Prostate gland (tissue), 2 donors: ENCODE measurements at places on chromosomes 12 and 14.
A peak's percentile ranks its signal among the peaks of the same experiment; 100 is the strongest.

- no peak for DNase-seq
Observed at GRCh38 chr12:120711411-120711810, 1.2 kb downstream of the UNC119B start.

- peak; percentile 87 for DNase-seq
Observed at GRCh38 chr12:119479121-119479561, 114.4 kb upstream of the TMEM233 start.

GRCh38 chr14:63405715-63406114, 87.0 kb upstream of the GPHB5 start:
- DNase-seq: no peak

DNA sequence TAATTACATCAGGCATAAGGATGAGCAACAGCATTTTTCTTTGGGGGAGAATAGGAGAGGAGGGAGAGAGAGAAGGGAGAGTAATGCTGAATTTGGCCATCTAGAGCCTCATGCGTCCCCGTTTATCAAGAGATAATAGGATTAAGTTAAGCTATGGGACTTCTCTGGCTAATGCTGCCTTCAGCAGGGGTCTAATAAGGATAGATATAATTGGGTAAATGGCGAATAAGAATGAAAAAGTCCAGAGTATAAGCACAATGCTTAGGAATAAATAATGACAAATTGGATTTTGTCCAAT, 470.0 kb downstream of the EGLN3 start:
- DNase-seq: no peak

- DNase-seq: no peak
Observed at GRCh38 chr12:106301241-106301610, 1.3 kb upstream of the TCP11L2 start.

- peak; percentile 31 for DNase-seq
Observed at GRCh38 chr14:94748667-94749347, 21.1 kb downstream of the GSC start.

GRCh38 chr14:90575781-90576180, 179.0 kb downstream of the CALM1 start:
- no peak for DNase-seq

GRCh38 chr14:105290621-105291346, 10.0 kb downstream of the BRF1 start:
- DNase-seq: no peak

- DNase-seq: no peak
Observed at GRCh38 chr12:56431850-56432249, 17.4 kb downstream of the TIMELESS start.

DNA sequence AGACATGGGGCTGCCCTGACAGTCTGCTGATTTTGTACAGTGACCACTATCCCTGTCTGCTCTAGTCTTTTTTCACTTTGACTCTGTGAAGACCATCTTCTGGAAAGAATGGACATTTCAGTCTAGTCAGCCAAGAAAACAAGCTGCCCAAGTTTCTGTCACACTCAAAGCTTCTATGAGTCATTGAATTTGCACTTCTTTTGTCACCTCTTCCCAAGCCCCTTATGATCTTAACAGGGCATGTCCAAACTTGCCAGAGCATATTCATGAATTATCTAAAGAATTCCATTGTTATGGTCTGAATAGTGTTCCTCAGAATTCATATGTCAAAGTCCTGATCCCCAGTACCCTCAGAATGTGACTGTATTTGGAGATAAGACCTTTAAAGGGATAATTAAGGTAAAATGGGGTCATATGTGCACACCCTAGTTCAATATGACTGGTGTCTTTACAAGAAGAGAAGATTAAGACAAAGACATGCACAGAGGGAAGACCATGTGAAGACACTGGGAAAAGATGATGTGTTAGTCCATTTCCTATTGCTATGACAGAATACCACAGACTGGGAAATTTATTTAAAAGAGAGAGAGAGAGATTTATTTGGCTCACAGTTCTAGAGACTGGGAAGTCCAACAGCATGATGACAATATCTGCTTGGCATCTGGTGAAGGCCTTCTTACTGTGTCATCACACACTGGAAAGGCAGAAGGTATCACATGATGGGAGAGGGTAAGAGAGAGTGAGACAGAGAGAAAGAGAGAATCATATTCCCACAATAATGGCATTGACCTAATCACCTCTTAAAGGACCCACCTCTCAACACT, 242.6 kb downstream of the BTG1 start:
- DNase-seq: no peak

DNA sequence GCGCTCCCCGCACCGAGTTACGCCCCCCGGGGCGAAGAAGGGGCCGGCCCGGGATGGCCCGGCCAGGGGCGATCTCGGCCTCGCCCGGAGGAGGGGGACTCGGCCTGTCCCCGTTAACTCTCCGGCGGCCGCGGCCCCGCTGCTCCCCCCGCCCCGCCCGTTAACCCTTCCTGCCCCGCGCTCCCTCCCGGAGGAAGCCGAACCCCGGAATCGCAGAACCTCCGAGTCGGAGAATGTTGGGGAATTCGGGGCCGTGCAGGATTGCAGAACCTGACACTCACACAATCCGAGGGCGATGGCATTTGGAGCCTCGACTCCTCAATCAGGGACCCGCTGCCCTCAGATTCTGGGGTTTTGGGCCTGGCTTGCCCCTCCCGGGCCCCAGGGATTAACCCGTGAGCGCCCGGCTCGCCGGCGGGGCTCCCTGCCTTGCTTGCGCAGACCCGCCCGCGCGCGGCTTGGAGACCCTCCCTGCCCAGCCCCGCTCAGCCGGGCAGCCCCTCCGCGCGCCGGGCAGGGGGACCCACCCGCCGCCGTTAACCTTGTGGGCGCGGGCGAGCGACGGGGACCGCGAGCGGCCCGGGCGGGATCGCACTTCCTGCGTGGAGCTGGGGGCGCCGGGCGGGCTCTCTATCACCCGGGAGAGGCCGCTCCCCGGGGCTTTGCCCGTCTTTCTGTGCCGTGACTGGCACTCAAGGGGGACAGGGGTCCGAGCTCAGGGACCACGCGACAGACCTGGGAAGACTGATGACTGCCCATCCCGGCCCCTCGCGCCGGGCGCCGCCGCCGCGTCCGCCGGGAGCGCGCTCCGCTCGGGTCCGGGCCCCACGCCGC, 18.8 kb downstream of the BEGAIN start:
- DNase-seq: no peak

GRCh38 chr12:30146561-30146960, 362.8 kb upstream of the TMTC1 start:
- no peak for DNase-seq

DNA sequence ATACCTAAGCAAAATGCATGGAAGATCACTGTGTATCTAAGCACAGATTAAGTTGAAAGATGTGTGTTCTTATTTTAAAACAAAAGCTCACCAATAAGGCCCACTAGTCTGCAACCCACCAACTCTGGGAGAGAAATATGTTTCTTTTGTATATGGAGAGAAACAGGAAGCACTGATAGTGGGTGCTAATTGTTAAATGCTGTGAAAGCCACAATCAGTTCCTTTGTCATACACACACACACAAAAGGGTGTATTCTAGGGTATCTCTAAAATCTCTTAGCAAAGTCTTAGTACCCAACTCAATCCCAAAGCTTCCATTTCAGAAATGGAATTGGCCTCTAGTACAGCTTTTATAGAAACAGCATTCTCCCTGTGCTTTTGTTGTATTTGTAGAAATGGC, 272.7 kb upstream of the FLRT2 start:
- DNase-seq: no peak

DNA sequence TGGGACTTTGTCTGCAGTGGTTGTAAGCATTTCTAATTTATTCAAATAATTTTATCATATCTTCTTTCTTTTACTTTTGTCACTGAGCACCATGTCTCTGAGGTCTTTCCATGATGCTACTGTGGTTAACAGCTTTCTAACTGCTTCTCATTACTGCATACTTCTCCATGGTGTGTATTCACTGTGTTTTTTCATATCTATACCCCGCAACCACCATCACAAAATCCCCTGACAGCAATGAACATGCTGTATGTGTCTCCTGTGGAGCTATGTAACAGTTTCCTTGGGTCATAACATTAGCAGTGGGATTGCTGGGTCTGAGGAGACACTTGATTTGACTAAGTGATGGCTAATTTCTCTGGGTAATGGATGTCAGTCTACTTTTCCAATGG, 29.2 kb upstream of the CHST11 start:
- no peak for DNase-seq

GRCh38 chr14:20799456-20799891, 3.2 kb downstream of the RNASE1 start:
- no peak for DNase-seq

DNA sequence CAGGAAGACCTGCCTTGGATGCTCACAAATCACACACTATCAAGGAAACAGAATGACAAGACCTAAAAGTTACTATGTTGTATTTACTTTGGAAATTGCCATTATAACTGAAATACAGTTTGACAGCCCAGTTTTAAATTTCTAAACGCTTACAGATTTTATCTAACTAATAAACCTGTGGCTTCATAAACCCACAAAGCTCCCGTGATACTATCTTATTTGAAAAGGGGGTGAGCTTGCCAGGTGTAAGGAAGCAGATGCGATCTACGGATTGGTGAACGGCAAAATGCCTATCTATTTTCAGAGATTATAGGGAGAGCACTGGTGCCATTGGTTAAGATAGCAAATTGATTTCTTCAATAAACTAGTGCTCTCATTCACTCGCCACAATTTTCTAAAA, 485.5 kb downstream of the BCAT1 start:
- DNase-seq: no peak

GRCh38 chr12:52641468-52641867, 10.5 kb downstream of the KRT2 start:
- DNase-seq: no peak

DNA sequence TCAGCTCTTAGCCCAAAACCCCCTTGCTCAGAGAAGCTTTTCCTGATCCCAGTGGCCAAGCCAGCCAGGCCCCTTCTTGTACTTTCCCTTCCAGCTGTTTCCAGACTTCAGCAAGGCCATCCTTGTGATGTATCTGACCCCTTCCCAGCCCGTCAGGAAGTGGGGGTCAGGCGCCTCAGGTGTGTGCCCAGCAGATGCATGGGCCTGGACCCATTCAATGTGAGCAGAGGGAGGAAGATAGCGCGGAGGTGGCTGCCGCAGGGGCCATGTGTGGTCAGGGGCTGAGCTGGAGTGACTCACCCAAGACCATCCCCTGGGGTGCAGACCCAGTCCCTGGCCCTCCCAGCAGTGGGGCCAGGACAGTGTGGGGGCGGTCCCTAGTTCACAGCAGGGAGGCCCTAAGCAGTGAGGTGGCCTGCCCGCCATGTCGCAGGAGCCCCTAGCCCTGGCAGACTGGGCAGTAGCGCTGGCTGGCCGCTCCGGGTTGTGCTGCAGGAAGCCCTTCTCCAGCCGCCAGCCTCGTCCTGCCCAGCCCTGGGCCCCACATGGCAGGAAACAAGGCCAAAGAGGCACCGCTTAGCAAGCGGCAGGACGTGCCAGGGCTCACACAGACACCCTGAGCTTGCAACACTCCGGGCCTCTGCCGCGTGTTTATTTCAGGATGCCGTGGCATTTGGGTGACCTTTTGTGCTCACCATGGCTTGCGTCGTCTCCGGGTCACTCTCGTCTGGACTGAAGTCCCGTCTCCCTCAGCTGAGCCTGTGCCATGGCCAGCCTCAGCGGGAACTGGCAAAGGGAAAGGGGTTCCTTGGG, 12.0 kb downstream of the ADSS1 start:
- no peak for DNase-seq

GRCh38 chr12:118841588-118841987, 139.8 kb upstream of the SRRM4 start:
- no peak for DNase-seq

DNA sequence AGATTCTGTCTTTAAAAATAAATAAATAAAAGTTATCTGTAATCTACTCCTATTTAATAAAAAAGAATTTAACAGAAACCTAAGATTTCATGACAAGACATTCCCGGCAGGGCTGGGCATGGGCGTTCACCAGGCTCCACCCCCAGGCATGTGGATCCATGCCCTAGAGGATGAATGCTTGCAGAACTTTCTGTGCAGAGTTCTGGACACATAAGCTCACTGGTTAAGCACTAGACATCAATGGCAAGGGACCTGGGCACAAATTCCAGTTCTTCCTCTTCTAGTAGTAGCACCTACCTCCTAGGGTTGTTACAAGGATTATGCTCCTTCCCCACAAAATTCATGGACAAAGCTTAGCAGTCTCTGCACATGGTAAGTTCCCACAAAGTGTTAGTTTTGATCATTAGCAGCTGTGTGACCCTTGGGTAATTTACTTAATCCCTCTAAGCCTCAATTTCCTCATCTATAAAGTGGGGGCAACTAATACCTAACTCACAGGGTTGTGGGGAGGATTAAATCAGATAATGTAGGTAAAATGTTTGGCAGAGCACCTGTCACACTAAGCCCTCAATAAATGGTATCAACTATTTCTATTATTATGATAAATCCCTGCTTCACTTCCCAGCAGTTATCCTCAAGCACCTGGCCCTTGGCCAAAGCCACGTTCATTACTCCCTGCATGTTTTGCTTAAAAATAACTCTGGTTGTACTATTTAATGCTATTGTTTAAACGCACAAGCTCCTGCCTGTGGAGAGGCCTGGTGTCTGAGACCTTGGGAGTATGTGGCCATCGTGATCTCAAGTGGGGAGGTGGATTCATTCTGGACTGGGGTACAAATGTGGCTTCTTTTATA, 9.8 kb downstream of the GALNT6 start:
- no peak for DNase-seq

DNA sequence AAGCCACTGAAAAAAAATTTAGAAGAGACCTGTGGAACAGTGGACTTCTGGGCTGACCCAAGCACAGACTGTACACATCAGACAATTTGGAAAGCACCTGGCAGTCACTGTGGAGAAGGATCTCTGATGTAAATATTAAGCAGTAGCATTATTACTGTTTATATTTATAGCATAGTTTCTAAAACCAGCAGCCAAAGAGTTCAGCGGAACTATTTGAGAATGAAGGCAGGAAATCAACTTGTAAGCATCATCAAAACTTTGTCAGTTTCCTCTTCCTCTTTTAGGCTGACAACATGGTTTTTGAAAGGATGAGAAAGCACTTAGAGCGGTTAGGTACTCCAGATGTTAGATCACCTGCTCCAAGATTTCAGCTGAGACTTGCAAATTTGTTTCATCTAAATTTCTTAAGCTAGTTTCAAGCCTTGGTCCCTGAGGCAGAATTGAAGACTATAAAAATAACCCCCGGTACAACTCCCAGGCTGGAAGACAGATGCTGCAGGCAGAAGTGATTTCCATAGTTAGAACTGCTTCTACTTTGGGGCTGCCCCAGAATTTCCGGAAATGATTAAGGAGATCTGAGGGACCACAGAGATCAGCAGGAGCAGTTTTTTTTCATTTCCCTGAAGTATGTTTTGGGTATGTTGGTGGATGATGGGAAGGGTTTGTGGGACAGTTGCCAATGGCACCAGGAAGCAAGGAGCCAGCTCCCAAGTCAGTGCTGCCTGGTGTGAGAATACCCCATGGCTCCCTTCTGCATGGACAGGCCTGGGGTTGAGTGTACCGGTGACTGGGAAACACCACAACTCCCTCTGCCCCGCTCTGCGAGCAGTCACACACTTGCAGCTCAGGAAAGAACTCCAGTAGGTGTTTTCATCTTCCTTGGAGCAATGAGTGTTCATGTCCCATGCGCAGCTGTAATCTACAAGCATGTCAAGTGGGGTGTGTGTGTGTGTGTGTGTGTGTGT, 354.5 kb downstream of the NUAK1 start:
- no peak for DNase-seq
